Cardiac fibroblast (primary cell): ENCODE measurements at places on chromosomes 5 and 9.

- DNase-seq = peak; percentile 56
Measured at GRCh38 chr9:19720377-19720776, 68.5 kb downstream of the SLC24A2 start.

DNA sequence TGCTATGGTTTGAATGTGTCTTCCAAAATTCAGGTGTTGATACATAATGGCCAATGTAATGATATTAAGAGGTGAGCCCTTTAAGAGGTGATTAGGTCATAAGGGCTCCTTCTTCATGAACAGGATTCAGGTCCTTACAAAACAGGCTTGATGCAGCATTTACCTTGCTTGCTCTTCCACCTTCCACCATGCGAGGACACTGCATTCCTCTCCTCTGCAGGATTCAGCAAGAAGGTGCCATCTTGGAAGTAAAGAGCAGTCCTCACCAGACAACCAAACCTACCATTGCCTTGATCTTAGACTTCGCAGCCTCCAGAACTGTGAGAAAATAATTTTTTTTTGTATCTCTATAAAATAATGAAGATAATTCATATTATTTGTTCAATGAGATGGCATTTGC is 314.0 kb upstream of the SMARCA2 start:
- DNase-seq = no peak

DNA sequence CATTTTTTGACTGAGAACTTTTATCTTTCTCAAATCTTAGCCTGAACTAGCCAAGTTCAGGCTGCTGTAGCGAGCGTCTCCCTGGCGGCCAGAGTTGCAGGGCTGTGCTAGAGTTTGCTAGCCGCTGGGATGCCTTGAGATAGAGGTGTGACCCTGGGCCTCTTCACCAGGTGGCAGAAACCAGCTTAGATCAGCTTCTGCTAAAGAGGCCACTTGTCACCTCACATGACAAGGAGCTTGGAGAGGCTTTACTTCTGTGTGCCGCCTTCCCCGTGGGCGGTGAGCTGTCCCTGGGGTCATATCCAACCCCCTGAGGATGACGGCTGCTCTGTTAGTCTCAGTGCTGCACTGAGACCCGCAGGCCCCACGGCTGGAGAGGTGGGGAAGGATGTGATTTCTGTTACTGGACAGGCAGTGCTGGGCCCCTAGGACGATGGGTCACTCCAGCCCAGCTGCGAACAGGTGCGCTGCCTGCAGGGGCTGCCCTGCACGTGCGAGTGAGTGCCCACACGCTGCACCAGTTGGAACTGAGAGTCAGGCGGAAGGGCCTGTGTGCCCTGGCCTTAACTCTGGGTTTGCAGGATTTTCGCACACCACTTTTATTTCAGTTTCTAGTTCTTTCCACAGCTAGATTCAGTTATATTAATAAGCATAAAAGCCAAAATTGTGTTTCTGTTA is 63.8 kb downstream of the EHMT1 start:
- DNase-seq = no peak

GRCh38 chr5:84437673-84438315 is 53.1 kb upstream of the EDIL3 start:
- peak; percentile 83 for DNase-seq

DNA sequence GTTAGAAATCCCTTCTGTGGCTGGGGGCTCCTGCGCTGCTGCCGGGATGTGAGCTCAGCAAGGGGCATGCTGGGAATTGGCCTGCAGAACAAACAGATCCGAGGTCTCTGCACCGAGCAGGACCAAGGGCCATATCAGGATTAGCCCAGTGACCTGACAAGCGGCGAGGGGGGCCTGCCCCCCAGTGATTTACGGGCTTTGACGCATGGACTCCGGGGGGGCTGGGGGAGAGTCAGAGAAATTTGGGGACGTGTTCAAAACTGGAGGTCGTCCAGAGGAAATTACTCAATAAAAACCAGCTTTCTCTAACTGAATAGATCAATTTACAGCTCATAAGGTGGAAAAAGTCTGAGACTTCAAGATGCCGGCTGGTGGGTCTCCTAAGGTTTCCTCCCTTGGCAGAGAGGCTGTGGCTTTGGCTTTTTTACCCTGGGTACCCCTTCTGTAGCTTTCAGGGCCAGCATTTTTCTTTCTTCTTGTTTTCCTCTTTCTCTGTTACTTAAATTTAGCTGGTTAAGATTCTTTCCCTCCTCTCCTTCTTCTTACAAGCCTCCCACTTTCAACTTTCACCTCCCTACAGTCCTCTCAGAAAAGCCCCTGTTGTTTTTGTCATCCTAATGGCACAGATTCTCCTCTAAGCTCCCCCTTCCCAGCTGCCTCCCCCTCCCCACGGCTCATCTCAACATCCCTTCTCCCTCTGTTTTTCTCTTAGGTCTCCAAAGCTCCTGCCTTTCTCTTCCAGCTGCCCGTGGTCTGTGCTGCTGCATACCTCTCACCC is 551.0 kb downstream of the CCDC171 start:
- no peak for DNase-seq

DNA sequence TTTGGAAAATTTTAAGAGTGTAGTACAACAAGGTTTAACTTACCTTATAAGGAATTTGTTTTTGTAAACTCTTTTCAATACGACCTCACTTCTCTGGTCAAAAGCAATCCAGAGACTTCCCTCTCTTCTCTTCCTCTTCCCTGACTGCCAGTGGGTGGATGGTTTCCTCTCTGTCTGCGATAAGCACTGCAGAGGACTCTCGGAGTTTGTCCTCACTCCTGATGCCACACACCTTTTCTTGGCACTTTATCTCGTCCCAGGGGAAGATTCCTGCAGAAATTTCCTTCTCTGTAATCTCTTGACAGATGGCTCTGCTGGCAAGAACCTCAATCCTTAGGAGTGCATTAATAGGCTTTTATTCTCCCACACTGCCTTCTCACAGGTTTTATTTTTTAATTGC is 641.6 kb downstream of the NR2F1-AS1 start:
- DNase-seq = peak; percentile 29

DNA sequence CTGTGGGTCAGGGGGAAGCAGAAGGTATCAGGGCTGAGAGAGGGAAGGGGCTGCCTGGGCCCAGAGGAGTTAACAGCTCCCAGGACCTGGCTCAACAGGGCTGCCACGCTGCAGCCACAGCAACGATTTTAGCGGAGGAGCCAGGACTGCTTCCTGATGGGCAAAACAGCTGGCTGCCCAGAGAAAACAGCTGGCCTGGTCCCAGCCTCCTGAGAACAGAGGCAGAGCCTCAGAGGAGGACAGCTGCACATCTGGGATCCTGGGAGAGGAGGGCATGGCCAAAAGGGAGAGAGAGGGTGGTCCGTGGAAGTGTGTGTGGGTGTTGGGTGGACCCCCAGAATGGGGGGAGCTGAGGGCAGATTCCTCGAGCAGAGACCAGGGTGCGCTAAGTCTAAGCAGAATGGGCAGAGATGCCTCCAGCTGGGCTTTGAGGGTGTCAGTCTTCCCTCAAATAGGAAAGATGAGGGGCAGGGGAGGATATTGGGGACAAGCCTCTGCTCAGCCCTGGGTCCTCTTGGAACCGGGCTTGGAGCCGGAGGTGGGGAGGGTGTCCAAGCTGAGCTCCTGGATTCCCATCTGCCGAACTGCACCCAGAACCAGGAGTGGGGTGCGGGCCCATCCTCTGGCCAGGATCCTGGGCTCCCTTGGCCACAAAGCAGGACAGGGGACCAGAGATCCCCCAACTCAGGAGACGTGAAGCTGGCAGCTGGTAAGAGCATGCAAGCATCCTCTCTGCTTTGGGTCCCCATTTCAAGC is 9.1 kb upstream of the CERCAM start:
- DNase-seq = no peak

GRCh38 chr9:970151-970996 is 6.1 kb upstream of the DMRT3 start:
- DNase-seq = no peak

GRCh38 chr9:19620326-19620725 is 168.5 kb downstream of the SLC24A2 start:
- no peak for DNase-seq

DNA sequence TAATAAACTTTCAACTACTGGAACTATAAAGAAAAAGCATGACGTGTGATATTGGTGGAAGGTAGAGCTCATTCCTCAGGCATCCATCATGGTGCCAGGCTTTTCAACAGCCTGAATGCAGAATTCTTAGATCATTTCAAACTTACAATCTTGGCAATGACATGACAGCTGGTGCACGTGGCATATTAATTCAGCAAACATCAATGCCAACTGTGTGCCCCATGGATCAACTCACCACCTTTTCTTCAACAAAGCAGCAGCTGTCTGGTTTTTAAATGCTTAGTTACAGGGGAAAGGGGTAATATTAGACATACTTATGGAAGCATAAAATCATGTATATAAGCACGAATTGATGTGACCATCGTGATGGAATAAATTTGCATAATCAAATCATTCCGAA is 56.0 kb upstream of the OR13F1 start:
- no peak for DNase-seq
